Lung (tissue), 17 donors: ENCODE measurements at places on chromosomes 11 and 22. TPM values are rescaled to one million over a fixed set of nuclear protein-coding genes. Genes with fewer than 3 reads are reported as not detected.

Gene DEPDC7
- 6.1 TPM for total RNA-seq

Gene GGTLC2
- total RNA-seq = not detected

Gene F2
- total RNA-seq = 0.26 TPM

Gene MYO7A
- 4.4 TPM for total RNA-seq

Gene UBQLN3
- total RNA-seq = 0.28 TPM

Gene MFRP
- not detected for total RNA-seq

Gene TMEM121B
- total RNA-seq = 0.46 TPM

Gene GDPD4
- not detected for total RNA-seq

Gene SORL1
- 61.7 TPM for total RNA-seq

Gene PITPNM1
- total RNA-seq = 67.3 TPM

Gene HEPN1
- total RNA-seq = not detected

Gene SEPTIN3
- 0.61 TPM for total RNA-seq

Gene MRPL21
- 27.0 TPM for total RNA-seq

Gene SMC1B
- not detected for total RNA-seq

Gene PGR
- total RNA-seq = 2.5 TPM

Gene E2F8
- total RNA-seq = 1.6 TPM

Gene OOSP3
- not detected for total RNA-seq

Gene TUBA8
- total RNA-seq = 2.1 TPM

Gene SHISAL1
- total RNA-seq = 0.74 TPM

Gene AGBL2
- 12.5 TPM for total RNA-seq

Gene OR8K5
- total RNA-seq = not detected

Gene SLC29A2
- 19.4 TPM for total RNA-seq

Gene H19
- total RNA-seq = 1,932 TPM

Gene PLXNB2
- 212 TPM for total RNA-seq

Gene GSTT4
- not detected for total RNA-seq

Gene MMP12
- total RNA-seq = 0.34 TPM

Gene APOBEC3H
- total RNA-seq = not detected

Gene OR2AT4
- total RNA-seq = not detected
